Stimulated activated CD8-positive, alpha-beta memory T cell treated with anti-CD3 and anti-CD28 coated beads, Interleukin-4, amount 100 ng/mL, for 48 hours (primary cell): ENCODE measurements at places on chromosomes 2 and 18.

- no peak for DNase-seq
Measured at GRCh38 chr2:107108556-107108955, 222.6 kb upstream of the ST6GAL2 start.

DNA sequence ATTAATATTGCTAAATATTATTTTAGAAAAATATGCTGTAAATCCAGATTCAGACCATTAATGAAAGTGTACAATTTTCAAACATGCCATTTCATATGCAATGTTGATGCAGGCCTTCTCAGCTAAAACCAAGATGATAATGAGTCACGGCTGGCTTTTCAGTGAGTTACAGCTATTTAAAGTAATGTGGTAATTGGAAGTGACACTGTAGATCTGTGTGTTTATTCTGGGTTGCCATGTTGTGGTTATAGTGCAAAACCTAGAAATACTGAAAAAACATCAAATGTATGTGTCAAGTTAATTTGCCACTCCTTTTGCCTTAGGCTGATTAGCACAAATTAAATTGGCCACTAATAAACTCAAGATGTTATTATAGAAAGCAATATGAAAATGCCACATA lies 506.6 kb downstream of the ERBB4 start:
- no peak for DNase-seq

- no peak for DNase-seq
Measured at GRCh38 chr2:101751276-101751815, 53.8 kb downstream of the MAP4K4 start.

DNA sequence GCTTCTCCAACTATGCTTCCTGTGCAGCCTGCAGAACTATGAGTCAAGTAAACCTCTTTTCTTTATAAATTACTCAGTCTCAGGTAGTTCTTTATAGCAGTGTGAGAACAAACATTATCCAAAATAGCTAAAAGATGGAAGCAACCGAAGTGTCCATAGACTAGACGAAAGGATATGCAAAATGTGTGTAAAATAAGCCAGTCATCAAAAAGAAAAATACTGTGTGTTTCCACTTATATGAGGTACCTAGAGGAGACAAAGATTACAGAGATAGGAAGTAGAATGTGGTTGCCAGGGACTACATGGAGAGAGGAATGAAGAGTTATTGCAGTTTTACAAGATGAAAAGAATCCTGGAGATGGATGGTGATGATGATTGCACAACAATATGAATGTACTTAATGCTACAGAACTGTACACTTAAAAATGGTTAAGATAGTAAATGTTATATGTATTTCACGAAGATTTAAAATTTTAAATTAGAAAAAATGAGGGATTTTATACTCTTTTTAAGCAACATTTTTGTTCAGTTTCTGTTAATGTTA lies 99.3 kb upstream of the FN1 start:
- DNase-seq, result no peak

DNA sequence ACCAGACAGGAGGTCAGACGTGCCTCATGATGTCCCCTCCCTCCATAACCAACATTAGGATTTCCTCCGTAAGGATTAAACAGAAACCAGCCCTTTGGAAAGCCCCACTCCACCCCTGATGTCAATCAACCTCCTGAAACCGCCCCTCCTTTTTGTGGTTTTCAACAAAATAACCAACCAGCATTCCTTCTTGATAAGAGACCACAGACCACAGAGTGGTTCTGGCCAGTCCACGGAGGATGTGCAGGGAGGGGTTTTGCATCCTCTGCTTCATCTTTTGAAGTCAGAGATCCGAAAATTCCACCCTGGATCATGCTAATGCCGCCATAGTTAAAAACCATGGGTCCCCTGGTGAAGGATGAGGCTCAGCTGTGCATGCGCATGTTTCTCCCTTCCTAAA lies 180.0 kb upstream of the CCDC150 start:
- DNase-seq, result no peak

- no peak for DNase-seq
Measured at GRCh38 chr2:190996947-190997346, 17.0 kb downstream of the STAT1 start.

- no peak for DNase-seq
Measured at GRCh38 chr2:17363846-17364245, 154.4 kb downstream of the RAD51AP2 start.

DNA sequence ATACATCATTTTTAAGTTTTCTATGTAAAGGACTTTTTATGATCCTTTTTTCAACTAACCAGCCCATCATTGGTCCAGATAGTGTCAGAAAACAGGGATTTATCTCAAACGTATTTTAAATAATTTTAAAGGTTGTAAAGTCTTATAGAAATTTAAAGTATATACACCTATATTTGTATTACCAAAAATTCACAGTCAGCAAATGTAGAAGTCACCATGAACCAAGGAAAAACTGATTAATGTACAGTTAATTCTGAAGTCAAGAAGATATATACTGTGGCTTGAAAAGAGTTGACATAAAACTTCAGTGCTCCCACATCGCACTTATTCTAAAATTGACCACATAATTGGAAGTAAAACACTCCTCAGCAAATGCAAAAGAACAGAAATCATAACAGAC lies 52.4 kb upstream of the MAP2 start:
- no peak for DNase-seq
